ENCODE measurements at places on chromosomes 2 and 18.

DNA sequence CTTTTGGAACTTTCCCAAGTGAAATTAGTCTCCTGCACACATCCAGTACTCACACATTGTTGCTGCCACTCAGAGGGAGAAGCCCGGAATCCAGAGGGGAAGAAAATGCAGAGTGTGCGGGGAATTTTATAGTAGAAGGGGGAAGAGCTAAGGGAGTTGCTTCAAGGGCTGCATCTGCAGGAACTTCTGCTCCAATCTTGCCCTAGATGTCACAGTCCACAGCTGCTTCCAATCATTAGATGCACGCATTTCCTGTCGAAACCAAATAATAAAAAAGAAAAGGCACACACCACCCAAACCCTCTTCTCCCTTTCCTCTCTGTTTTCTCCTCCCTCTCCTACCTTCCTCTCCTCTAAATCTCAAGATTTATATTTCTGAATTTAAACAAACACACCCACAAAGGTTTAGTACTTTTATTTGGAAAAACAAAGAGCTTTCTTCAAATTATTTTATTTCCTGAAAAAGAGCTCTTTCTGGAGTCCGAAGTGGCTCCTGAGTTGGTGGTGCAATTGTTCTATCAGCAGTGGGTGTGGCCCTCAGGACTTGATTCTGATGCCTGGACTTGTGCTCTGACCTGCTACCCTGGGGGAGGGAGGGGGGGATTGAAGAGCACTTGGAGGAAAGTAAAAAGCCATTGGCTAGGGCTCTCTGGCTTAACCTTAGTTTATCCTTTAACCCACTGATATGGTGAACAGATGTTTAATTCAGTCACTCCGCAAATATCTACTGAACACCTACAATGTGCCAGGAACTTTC is 72.0 kb downstream of the KCNE4 start:
- DNase-seq: no peak

- no peak for DNase-seq
Measured at GRCh38 chr2:119468154-119468955, 36.7 kb downstream of the TMEM37 start.

- DNase-seq: no peak
Measured at GRCh38 chr18:9243029-9243428, 91.5 kb upstream of the TWSG1 start.

DNA sequence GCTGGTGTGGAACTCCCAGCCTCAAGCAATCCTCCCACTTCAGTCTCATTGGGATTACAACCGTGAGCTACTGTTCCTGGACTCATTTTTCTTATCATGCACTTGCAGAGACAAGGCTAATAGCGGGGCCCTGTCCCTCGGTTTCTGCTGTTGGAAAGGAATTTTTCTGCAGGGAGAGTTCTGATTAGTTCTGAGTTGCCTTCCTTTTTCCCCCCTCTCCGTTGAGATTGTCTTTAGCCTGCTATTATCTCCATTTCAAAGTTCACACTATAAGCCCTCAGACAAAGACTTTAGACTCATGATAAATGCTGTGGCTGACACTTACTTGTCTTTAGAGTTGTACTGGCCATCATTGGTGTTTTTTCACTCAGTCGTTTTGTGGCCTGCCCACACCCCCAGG is 97.2 kb downstream of the NCOA1 start:
- DNase-seq: no peak

Data from occipital lobe (tissue), 3 donors.